NCI-H2029 treated with DMSO at 0.1 percent for 48 hours (cell line): ENCODE measurements at places on chromosomes 5 and 9.

DNA sequence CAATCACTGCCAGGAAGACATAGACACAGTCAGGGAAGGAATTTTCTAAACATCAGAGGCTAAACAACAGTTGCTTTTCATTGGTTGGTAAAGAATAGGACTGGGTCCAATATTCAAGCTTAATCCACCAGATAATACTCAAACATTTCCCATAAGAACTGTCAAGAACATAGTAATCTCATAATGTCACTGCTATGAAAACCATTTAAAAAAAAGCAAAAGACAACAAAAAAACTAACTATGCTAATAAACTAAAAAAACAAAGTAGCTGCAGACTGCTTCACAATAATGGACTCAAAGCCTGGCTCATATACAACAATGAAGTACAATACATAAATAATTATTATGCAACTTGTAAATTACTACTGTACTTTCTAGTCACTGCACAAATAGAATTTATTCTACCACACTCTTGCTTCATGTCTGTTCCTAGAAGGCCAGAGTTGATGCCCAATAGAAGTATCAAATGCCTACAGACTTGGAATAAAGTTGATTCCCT is 148.7 kb downstream of the MLLT3 start:
- DNase-seq: no peak

- no peak for DNase-seq
These were observed 432.1 kb upstream of the RGMB start for GRCh38 chr5:98341038-98342032.

DNA sequence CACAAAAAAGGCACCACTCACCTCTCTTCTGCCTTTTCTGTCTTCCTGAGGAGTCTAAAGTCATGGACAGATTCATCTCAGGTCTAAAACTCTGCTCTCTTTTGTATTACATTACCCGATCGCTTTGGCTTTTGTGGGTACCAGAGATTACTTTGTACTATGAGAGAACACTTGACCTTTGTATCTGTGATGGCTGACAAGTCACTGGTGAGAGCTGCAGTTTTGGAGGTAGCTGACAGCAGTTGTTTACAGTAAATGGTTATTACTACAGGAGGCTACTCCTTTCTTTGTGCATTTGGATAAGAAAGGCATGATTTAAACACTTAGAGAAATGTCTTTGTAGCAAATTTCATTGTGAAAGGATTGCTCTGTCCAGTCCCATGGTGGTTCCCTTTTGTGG is 307.3 kb downstream of the FBXL17 start:
- no peak for DNase-seq

DNA sequence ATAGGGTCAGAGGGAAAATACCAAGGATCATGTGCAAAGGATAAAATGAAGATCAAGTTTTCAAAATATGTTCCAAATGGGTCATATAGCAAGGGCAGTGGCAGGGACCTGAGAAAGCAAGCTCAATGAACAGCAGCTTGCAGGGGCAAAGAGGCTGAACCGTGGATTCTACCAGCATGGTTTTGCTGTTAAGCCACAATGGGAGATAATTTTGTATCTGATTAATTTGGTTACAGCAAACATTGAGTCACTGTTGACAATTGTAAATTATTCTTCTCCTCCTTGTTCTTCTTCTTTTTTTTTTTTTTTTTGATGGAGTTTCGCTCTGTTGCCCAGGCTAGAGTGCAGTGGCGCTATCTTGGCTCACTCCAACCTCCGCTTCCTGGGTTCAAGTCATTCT is 18.4 kb upstream of the ERAP2 start:
- DNase-seq: no peak

DNA sequence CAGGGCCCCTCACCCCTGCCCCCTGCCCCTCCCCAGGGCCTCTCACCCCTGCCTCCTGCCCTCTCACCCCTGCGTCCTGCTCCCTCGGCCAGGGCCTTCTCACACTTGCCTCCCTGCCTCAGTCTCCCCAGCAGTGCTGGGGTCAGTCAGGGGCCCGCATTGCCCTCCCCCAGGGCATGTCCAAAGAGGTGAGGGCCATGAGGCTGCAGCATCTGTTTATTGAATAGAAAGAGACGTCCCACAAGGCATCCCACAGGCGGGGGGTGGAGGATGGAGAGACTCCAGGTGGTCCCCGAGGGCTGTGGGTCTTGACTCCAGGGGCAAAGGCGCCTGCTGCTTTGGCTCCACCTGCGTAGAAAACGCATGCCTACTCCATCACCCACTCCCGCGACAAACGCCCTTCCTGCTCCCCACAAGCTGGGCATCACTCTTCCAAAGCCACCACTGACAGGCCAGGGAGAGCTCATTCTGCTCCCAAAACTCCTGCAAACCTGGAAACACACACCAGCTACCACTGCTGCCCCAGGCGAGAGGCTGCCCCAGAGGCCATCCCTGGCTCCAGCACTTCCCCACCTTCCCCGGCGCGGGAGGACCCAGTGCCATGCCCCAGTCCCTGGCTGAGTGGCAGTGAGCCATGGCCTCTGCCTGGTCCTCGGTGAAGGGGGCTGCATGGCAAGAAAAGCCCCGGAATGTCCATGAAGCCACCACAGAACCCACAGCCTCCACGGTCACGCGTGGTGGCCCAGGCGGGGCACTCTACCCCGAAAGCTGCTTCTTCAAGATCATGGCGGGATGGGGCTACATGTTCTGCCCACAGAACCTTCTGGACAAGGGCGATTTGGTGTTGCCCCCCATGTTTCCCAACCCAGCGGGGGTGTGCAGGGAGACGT is 1.6 kb upstream of the LCN8 start:
- DNase-seq: no peak

- no peak for DNase-seq
These were observed 50.6 kb downstream of the LRRTM2 start for GRCh38 chr5:138824516-138824915.

DNA sequence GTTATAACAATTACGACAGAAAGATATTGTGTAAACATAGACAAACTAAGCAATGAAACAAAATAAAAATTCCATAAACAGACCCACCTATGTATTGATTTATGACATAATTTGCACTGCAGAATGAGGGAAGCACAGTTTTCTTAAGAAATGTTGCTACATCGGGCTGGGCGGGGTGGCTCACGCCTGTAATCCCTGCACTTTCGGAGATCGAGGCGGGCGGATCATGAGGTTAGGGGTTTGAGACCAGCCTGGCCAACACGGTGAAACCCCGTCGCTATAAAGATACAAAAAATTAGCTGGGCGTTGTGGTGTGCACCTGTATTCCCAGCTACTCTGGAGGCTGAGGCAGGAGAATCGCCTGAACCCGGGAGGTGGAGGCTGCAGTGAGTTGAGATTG is 1344.4 kb upstream of the WWC1 start:
- DNase-seq: no peak

- peak; percentile 17 for DNase-seq
These were observed 504.8 kb downstream of the DIRAS2 start for GRCh38 chr9:90137801-90138200.

GRCh38 chr9:114484215-114484853 is 20.9 kb downstream of the WHRN start:
- no peak for DNase-seq

DNA sequence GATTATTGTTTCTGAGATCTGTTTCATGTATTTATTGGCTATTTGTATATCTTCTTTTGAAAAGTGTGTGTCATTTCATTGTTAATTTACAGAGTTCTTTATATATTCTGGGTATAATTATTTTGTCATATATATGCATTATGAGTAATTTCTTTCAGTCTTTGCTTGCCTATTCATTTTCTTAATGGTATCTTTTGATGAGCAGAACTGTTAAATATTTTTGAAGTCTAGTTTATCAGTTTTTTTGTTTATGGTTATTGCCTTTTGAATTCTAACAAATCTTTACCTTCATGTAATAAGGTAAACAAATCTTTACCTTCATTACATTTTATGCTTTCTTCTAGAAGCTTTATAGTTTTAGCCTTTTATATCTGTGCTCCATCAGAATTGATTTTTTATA is 66.4 kb downstream of the CSNK1G3 start:
- no peak for DNase-seq

GRCh38 chr5:38373743-38374142 is 115.4 kb downstream of the EGFLAM start:
- DNase-seq: no peak

DNA sequence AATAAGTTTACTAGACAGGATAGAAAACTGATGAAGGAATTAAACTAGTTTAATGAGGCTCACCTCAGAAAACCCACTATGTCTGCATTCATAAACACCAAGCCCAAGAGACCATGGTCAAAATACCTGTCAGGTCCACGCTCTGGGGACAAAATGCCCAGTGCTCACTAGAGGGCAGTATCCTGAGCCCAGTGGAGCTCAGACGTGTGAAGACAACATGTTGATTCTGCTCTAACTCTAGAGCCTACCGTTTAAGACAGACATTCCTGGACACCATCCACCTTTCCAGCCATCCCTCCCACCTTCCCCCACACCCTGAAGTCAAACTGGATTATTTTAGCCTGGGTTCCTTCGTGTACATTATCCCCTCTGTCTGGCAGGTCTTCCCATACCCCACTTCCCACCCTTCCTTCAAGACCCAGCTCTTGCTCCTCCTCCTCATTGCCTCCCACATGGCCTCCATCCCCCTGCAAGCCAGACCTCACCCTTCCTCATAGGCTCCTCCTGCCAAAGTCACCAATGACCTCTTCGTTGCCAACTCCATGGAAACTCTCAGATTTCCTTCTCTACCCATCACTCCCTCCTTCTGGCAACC is 142.3 kb upstream of the FSTL4 start:
- DNase-seq: peak; percentile 10

DNA sequence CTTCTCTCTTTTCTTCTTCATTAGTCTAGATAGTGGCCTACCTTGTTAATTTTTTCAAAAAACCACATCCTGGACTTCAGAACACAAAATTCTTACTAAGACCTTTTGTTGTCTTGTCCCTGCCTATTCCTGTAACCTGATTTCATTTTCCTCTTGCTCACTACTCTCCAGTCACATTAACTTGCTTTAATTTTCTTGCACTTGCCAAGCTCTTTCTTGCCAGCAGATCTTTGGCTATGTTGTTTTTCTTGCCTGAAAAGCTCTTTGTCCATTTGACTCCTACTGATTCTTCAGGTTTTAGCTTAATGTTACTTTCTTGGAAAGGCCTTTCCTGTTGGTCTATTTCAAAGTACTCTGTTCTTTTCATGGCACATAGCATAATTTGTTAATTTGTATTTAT is 356.8 kb downstream of the OSTF1 start:
- DNase-seq: no peak

GRCh38 chr9:115786321-115786720 is 367.3 kb upstream of the PAPPA start:
- no peak for DNase-seq

GRCh38 chr9:135249711-135250110 is 162.2 kb downstream of the OLFM1 start:
- DNase-seq: no peak

- DNase-seq: no peak
These were observed 42.2 kb upstream of the FBXW11 start for GRCh38 chr5:172048539-172049101.

- DNase-seq: no peak
These were observed 893 bp upstream of the SH2D3C start for GRCh38 chr9:127779136-127779981.

GRCh38 chr5:36389245-36389644 is 87.5 kb upstream of the RANBP3L start:
- DNase-seq: no peak

GRCh38 chr9:4839470-4839912 is 46.7 kb downstream of the RCL1 start:
- DNase-seq: no peak

DNA sequence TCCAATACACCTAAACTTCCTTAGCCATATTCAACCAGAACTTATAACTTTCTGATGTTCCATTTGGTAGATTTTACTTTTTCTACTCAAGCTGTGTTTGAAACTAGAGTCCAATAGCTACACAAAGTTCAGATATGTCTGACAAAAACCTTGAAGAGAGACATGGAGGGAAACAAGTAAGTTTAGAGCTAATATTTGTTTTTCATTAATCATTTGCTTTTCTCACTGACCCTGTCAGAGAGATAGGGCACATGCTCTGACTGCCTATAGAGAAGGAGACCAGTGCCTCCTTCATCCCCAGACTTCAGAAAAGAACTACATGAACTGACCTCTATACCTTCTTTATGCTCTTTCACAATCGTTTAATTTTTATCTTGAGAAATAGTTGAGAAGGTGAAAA is 157.0 kb upstream of the PPP1R2B start:
- DNase-seq: no peak

GRCh38 chr5:146662229-146662628 is 146.2 kb upstream of the GPR151 start:
- no peak for DNase-seq

- DNase-seq: no peak
These were observed 459.7 kb downstream of the BNC2 start for GRCh38 chr9:16410601-16411280.

- DNase-seq: no peak
These were observed 25.4 kb downstream of the MAPKAP1 start for GRCh38 chr9:125681657-125682056.

DNA sequence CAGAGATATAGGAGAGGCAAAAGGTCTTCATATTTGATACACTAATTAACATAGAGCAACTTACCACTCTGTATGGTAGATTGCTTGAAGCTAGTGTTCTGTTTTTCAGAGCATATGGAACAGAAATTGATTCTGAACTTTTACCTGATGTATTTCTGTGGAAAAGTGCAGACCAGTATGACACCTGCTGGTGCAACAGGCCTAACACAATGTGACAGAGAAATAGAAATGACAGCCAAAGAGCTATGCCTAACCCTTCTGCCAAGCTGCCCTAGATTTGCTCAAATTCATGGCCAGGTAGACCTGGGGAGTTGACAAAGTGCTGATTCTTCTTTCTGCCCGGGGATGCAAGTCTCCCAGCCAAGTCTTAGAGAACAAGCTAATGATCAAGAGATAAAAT is 65.4 kb upstream of the RNF180 start:
- DNase-seq: no peak

GRCh38 chr9:84937180-84937579 is 267.7 kb downstream of the NTRK2 start:
- DNase-seq: no peak

- DNase-seq: no peak
These were observed 112.3 kb downstream of the TRPM6 start for GRCh38 chr9:74775396-74775795.

- DNase-seq: no peak
These were observed 65.8 kb downstream of the SEMA4D start for GRCh38 chr9:89431930-89432725.

DNA sequence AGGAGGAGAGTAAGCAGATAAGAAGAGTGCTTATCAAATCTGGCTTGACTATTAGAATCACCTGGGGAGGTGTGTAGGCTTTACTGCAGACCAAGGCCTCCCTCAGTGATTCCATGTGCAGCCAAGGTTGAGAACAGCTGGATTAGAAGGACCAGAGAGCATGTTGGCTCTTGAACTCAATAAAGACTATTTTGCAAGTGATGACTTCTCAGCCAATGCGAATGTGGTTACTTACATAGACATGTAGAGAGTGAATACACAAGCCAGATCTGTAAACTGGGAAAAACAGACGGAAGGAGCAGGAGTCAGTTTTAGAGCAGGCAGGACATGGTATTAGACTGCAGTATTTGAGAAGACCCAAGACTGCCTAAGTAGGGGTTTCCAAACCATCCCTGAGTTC is 48.5 kb downstream of the MAMDC2 start:
- DNase-seq: peak; percentile 85
